ENCODE measurements at places on chromosomes 16 and 17.

DNA sequence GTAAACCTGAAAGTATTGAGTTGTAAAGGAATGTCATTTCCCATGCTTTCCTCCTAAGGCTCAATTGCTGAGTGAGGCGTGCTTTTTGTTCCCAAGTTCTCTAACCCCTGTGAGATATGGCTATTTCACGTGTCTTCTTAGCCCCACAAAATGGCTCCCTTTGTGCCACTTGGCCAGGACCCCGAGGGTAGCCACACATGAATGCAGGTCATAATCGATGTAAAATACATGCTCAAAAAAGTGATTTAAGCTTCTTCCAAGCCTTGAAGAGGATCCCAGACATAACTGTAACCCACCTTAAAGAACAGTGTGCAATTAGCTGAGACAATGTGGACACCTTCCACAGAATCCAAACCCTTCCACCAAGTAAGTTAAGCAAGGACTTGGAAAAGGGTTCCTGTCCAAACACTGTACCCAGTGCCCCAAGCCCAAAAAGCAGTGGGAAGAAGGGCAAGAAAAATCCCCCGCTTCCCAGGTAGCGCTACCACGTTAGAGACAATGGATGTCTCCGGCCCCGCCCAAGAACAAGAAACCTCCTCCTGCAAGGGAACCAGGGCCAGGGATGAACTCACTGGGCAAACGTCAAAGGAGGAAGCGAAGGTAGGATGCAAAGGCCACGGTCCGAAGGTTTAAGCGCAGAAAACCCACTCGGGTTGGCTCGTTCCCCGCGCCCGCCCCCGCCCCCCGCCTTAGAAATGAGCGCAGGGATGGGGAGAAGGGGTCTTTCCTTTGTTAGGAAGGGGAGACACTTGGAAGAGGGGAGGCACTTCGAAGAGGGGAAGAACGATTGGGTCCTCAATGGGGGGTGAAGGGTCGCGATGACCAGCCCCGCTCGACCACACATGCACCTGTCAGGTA, 1.2 kb downstream of the JPT1 start:
- DNase-seq = peak; percentile 70

DNA sequence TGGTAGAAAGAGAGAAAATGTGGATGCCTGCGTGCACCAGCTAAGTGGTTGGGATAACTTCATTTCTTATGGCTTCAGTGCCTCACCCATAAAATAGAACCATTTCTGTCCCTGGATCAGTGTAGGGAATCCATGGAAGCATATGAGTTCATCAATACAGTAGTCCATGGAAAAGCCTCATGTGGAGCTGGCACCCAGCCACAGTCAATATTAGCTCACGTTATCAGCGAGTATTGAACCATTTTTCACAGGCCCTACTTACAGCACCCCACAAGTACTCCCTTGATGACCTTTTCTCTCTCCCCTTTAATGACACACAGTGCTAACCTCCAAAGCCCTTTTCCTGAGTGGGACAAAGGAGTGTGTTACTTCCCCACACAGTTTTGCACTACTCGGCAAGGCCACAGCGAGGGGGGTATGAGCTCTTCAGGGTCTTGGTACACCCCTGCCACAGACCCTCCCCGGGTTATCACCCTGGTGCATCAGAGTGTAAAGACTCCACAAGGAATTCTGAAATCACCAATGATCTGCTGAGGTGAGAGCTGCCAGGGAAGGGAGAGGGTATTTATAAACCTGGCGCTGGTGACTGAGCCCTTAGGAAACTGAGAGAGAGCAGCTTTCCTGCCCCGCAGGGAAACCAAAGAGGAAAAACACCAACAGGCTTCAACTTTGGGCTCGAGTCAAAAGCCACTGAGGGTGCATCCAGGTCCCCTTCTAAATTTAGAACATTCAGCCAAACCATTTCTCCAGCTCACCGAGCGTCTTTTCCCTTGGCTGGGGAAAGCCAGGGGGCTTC, 36.9 kb downstream of the DYNLRB2 start:
- DNase-seq = no peak

- DNase-seq = no peak
Measured at GRCh38 chr17:9729735-9730420, 61.5 kb downstream of the DHRS7C start.

DNA sequence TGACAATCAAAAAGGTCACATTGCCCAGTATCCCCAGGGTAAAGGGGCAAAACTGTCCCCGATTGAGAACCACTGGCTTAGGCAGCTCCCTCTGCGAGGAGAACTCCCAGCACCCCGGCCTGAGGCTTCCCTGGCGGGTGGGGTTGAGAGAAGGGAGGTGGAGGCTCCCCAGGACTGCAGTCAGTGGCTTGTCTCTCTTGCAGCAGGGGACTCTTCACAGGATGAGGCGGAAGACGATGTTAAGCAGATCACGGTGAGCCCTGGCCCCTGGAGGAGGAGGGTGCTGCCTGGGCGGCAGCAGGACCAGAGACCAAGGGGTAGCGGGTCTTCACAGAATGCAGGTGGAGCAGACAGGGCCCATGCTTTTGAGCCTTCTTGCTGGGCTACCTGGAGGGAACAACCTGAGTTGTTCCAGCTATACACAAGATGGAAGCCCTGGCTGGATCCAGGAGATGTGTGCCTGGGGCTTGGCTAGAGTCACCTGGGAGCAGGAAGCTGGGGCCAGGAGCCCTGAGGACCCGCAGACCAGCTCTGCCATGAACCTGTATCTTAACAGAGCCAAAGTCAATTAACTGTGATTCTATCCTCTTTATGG, 16.8 kb downstream of the POLR3E start:
- DNase-seq = no peak

GRCh38 chr17:37062021-37062420, 113.3 kb downstream of the AATF start:
- no peak for DNase-seq

DNA sequence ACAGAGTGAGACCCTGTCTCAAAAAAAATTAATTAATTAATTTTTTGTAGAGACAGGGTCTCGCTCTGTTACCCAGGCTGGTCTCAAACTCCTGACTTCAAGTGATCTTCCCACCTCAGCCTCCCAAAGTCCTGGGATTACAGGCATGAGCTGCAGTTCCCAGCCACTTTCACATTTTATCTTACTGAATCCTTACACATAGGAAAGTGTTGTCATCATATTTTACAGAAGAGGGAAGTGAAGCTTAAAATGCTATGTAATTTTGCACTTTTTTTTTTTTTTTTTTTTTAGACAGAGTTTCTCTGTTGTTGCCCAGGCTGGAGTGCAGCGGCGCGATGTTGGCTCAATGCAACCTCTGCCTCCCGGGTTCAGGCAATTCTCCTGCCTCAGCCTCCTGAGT, 21.1 kb upstream of the ZNF629 start:
- no peak for DNase-seq

GRCh38 chr17:72599891-72600290, 479.1 kb downstream of the SOX9 start:
- DNase-seq = peak; percentile 69

DNA sequence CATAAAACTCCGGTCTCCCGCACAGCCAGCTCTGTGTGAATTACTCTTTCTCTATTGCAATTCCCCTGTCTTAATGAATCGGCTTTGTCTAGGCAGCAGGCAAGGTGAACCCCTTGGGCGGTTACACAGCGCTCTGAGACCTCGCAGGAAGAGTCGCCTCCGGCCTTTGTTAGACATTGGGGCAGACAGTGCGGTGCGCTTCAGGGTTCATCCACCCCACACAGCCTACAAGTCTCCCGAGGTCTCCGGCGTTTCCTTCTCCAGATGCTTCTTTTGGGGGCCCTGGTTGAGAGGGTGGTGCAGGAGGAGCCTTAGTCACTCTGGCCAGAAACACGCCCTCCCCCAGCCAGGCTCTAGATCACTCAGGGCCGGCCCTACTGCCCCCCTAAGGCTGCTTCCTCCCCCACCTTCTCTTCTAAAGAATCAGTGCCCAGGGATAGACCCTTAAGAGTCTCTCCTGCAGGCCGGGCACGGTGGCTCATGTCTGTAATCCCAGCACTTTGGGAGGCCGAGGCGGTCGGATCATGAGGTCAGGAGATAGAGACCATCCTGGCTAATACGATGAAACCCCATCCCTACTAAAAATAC, 1.7 kb upstream of the MSRB1 start:
- no peak for DNase-seq

GRCh38 chr17:81181811-81182185, 15.8 kb upstream of the AATK start:
- no peak for DNase-seq

DNA sequence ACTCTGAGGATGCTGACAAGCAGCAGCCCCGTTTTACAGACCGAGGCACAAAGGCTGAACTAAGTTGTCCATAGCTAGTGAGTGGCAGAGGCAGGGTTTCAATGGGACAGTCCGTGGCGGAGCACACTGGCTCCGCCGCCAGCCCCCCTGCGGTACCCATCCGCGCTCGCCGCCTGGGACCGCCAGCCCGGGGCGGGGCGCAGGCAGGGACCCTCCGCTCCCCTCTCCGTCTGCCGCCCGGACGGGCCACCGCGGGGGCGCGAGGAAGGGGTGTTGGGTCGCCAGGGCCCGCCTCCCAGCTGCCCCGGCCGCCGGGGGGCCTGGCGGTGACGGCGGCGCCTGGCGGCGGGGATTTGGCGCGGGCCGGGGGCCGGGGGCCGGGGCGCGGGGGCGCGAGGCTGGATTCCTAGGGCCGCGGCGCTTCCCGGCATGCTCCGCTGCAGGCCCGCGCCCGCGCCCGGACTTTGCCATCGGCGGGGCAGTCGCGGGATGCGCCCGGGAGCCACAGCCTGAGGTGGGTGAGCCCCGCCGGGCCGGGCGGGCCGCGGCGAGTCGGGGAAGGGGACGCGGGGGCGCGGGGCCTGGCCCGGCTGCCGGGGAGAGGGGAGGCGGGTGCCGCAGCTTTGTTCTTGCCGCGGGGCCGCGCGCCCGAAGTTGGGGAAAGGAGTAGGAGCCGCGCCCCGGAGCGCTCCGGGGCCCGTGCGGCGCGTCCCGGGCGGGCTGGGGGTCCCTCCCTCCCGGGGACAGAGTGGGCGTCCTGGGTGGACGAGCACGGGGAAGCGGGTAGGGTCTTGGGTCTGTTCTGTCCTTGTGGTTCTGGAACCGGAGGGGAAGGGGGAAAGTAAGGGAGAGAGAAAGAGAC, at the start of gene TMEM98:
TSS of gene TMEM98 (plus strand) at position 430 of the 862 bp plus-strand sequence. CDS start 3,376 bp downstream, outside the sequence.
- no peak for DNase-seq

DNA sequence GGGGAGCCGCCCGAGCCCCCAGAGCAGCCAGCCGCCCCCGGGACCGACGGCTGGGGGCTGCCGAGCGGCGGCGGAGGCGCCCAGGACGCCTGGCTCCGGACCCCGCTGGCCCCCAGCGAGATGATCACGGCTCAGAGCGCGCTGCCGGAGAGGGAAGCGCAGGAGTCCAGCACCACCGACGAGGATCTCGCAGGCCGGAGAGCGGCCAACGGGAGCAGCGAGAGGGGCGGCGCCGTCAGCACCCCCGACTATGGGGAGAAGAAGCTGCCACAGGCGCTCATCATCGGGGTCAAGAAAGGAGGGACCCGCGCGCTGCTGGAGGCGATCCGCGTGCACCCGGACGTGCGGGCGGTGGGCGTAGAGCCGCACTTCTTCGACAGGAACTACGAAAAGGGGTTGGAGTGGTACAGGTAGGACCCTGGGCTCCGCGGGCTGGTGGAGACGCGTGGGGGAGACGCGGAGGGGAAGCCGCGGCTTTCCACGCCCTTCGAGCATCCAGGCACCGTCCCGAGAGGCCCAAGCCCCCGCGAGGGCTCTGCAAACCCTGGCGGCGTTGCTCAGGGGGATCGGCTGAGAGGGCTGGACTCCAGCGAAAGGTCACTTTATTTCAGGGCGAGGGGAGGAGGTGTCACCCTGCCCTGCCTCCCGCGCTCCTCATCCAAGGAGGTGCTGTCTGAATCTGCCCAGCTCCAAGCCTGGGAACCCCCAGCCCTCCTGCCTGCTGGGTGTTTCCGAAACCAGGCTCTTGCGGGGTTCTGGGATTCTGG, 1.2 kb downstream of the HS3ST4 start:
- no peak for DNase-seq

DNA sequence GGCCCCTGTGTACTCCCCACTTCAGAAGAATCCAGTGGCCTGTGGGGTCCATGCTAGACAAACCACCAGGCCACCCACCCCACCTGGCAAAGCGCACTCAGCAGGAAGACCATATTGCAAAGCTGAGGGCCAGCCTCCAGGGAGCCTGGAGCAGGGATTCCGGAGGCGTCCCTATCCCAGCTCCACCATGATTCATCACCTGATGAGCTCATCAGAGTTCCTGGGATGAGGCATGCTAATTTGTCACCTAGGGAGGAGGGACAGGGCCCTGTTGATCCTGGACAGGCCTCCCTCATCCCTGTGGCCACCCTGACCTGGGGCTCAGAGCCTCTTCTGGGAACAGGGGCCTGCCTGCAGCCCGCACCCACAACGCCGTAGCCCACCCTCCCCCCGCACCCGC, 131.6 kb upstream of the PLCG2 start:
- DNase-seq = no peak

DNA sequence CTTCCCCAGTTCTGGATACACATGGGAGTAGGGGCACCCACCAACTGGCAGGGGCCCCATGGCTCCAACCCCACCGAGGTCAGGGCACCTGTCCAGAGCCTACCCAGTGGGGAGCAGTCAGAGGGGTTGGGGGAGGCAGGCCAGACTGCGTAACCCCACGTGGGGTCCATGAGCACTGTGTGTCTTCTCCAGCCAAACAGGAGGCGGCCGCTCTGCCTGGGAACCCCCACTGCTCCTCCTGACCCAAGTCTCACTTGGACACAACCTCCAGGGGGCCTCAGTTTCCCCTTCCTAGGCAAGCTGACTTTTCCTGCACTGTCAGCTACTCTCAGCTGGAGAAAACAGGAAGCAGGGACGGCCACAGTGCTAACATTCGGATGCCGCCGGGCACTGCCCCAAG, 7.5 kb downstream of the ZNF469 start:
- no peak for DNase-seq

GRCh38 chr16:31513126-31513525, 4.9 kb upstream of the RUSF1 start:
- peak; percentile 57 for DNase-seq

DNA sequence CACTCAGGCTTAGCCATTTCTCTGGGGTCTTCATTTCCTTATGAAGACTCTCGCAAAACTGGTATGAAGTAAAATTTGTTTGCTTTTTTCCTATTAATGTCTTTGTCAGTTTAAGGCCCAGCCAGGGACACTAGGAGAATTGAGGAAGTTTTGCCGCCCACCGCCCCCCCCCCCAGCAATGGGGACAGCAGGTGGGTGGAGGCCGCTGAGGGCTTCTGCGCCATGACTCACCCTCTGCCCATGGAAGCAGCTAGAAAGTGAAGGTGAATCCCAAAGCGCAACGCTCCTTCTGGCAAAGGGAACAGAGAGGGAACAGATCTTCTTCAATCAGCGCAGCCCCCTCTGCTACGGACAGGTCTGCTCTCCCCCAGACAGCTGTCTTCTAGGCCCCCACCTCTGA, 49.7 kb downstream of the MARF1 start:
- no peak for DNase-seq

- DNase-seq = no peak
Measured at GRCh38 chr16:19090916-19091315, 22.8 kb upstream of the ITPRIPL2 start.

GRCh38 chr17:55770196-55770870, 19.5 kb downstream of the PCTP start:
- DNase-seq = peak; percentile 17
